ENCODE measurements at places on chromosomes 4 and X.

DNA sequence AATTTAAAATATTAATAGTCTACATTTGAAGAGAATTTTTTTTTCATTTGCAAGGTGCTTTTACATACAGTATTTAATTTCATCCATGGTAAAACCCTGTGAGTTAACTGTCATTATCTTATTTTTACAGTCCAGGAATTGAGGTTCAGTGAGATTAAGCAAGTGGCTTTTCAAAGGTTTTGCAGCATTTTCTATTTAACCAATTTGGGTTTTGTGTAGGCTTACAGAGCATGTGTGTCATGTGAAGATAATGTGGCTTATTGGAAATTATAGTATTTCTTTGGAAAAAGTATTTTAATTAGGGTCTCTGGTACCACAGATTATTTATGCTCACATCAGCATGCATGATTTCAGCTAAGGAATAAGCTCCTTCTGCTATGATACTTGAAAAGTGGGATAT is 4.5 kb downstream of the XK start:
- no peak for DNase-seq

GRCh38 chr4:182207830-182208396 is 35.3 kb upstream of the TENM3 start:
- no peak for DNase-seq

- DNase-seq = no peak
Measured at GRCh38 chrX:112874175-112874574, 33.5 kb upstream of the AMOT start.

DNA sequence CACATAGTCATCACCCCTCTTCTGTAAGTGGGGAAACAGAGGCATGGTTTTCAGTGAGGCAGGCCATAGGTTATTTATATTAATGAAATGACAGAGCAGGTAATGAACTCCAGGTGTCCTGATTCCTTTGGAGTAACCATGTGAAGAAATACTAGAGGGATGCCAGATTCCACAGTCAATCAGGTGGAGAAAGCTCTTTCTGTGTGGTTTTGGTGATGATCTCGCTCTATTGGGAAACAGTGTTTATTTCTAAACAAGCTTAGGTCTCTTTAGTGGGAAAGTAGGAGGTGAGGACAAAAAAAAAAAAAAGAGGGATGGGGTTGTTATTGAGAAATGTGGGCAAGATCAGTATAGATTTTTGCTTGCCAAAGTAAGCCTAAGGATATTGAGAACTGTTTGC is 12.2 kb downstream of the DOCK11 start:
- no peak for DNase-seq

GRCh38 chr4:67020438-67020797 is 524.9 kb downstream of the CENPC start:
- DNase-seq = no peak

- no peak for DNase-seq
Measured at GRCh38 chr4:86630629-86631028, 36.5 kb downstream of the PTPN13 start.

- DNase-seq = no peak
Measured at GRCh38 chrX:63920875-63921274, 135.9 kb upstream of the ARHGEF9 start.

GRCh38 chr4:147366164-147366563 is 114.7 kb upstream of the EDNRA start:
- DNase-seq = no peak

GRCh38 chr4:165711436-165711835 is 161.6 kb upstream of the TLL1 start:
- DNase-seq = no peak

DNA sequence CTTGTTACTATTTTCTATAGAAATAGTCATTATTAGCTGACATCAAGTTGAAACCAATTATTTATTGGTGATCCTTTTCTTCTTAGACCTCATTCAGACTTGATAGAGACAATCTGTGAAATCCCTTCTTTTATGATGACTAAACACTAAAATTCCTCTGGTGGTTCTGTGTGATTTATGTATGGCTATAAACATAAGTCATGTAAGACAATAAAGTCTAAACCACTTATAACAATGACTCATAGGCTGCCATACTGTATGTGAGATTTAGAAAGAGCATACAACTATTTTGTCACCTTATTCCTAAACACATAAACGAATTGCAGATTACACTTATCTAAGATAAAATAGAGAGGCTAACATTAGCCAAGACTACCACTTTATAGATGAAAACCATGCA is 101.1 kb upstream of the PRR32 start:
- DNase-seq = no peak

GRCh38 chr4:69823048-69823447 is 36.9 kb downstream of the SULT1E1 start:
- no peak for DNase-seq

DNA sequence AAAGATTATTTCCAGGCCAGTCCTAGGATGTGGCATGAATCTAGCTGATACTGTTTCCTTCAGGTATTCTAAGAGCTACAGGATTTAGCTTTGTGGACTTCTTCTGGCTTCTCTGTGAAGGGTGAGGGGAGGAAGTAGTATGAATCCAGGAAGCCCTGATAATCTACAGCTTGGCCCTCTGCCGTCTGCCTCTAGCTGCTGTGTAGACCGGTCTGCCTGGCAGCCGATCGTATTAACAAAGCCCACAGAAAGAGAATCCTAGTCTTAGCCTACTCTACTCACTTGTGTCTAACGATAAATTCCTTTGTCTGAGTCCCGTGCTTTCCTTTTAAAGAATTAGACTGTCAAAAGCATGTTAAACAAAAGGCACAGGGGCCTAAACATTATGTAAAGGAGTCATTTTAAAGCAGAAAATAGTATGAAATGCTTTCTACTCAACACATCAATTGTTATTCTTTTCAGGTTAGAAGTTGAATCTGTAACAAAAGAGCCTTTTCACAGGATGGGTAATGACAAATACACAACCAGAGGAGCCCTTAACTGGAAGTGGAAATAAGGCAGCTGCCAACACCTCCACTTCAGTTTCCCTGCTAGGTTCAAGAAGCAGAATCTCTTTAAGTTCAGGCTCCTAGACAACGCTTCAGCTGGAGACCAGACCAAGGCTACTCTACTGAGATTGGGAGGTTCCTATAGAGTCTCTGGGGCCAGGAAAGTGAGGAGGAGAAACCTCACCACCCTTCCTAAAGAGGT is 48.9 kb upstream of the UCP1 start:
- DNase-seq = no peak

DNA sequence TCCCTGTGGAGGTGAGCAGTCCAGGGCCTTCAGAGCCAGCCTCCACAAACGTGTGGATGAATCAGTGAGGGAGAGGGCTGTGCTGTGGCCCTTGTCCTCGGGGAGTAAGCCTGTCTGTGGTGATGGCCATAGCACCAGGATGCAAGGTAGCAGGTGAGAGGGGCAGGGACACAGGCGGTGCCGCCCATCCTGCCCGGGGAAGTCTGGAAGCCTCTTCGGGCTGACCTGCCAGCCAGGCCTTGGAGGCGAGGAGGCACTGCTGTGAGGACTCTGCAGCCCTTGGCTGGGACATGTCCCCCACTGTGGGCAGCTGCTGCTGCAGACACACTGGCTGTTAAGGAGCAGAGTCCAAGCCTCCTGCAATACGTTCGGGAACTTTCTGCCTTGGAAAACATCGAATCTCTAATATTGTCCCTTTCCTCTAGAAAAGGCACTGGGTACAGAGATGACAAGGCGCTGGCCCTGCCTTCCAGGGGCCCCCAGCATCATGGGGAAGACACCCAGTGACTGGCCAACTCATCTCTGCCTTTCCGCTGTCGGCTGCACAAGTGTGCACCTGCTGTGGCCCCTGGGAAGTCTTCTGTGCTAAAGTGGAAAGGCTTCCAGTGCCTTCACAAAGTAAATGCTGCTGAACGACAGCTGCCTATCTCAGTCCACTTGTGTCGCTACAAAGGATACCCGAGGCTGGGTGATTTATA is 101.4 kb downstream of the ADRA2C start:
- DNase-seq = no peak

DNA sequence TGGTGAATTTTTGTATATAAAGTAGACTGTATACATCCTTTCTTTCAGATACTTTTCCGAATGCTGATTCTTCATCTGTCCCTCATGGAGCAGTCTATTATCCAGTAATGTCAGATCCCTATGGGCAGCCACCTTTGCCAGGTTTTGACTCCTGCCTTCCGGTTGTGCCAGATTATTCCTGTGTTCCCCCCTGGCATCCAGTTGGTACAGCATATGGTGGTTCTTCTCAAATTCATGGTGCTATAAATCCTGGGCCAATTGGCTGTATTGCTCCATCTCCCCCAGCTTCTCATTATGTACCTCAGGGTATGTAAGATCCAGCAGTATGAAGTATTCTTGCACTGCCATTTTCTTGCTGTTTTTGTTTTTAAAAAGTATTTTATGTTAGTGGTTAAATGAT is 78.7 kb downstream of the ALG13 start:
- DNase-seq = no peak

DNA sequence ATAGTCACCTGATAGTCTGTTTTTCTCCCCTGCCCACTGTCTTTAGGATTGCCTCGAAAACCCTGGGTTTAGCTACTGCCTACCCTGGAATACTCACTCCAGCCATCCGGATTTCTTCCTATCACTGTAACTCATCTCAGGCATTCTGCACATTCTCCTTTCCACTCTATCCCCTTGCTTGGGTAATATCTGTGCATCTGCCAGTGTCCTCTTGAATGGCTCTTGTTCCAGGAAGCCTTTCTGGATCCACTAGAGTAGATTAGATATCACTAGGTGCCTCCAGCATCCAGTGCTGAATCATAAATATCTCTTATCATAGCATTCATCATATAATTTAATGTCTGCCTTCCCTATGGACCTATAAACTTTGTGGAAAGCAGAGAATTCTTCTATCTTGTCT is 17.1 kb upstream of the GALNT7 start:
- no peak for DNase-seq

DNA sequence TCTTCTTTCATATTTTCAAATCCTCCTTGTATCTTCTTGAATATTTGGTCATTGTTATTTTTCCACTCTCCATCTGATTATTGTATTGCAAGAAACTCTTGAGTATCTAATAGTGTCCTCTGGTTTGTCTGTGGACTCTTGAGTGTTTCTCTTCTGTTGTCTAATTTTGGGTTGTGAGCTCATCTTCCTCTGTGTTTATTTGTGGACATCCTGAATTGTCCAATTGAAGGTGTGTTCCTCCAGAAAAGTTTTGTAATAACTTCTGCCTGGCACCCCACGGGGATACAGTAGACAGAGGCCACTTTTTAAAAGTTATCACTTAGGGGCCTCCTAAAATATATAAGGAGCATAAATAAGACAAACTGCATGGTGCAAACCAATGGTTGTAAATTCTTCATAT is 3.1 kb upstream of the CC2D2A start:
- no peak for DNase-seq

DNA sequence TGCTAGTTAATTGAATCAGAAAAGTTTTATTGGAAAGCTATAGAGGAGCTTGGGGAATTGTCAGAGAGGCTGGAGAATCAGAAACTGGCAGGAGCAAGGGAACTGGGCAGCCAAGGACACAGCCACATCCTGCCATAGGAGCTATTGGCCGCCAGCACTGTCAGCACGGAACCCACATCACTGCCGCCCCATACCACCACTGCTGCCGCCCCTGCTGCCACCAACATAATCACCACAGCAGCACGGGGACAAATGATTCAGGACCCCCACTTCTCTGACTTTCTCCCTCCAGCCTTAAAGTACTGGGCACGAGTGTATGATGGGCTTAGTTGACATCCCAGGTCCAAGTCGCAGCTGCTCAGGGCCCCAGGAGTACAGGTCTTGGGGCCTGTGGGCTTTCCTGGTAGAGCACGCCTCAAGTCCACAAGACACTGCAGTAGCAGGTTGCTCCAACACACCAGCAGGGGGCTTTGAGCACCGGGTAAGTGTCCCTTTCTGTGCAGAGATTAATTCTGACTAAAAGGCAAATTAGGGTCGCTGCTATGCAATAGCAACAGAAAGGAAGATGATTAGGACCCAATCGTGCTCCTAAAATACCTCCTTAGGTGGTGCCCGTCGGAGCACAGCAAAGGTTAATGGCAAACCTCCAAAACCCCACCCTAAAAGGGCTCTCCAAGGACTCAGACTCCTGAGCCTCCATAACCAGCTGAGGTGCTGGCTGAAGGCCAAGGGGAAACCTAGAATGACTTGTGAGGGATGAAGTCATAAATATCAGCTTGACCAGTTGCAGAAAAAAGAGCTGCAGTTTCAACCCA is 6.9 kb downstream of the PJA1 start:
- DNase-seq = peak; percentile 48

- no peak for DNase-seq
Measured at GRCh38 chr4:23660865-23661264, 229.0 kb downstream of the PPARGC1A start.

DNA sequence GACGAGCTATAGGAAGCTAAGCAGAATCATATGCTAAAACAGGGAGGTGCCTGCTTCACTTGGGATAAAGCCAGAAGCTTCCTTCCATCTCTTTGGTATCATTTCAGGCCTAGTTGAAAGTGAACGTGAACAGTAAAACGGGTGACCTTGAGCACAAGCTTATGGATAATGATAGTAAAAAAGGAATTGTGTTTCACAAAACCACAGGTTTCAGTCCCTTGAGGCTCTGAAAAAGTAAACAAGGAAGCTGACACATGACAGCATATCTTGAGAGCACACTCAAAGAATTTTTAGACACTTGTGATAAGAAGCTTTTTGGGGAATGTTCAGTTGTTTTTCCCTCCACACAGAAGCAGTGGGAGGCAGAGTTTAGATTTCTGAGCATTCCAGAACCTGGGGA is 286.1 kb downstream of the DCHS2 start:
- no peak for DNase-seq

- DNase-seq = no peak
Measured at GRCh38 chr4:119785963-119786362, 157.4 kb upstream of the PDE5A start.

GRCh38 chr4:121934635-121935034 is 17.2 kb downstream of the TRPC3 start:
- no peak for DNase-seq

DNA sequence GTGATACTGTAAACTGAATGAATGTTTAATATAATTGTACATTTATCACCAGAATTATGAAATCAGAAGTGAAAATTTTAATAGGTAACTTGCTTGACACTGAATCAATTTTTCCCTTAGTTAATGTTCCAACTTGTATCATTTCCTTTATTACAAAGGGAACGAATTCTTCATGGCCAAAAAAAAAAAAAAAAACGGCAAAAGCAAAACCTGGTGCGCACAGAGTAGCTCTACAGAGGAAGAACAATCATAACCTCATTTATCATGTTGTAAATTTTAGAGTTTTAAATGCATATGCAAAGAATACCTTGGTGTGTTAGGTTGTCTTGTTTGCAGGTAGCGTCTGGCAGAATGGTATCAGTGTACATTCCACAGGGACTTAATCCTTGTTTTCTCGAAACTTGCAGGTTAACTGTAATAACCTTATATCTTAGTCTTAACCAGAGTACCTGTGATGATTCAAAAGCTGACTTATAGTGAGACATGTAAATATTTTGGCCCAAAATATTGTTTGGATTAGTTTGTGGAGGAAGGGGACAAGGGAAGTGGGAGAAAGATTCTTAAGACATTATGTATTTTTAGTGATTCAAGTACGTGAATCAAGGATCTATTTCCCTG is 70.0 kb downstream of the NPNT start:
- no peak for DNase-seq

GRCh38 chr4:108965472-108966076 is 202.7 kb upstream of the ETNPPL start:
- DNase-seq = no peak

GRCh38 chrX:119684916-119685224 is 8.1 kb downstream of the SEPTIN6 start:
- no peak for DNase-seq

Data from GM10248 (cell line).